ENCODE measurements at places on chromosomes 7 and 10. TPM values are rescaled to one million over a fixed set of nuclear protein-coding genes. Genes with fewer than 3 reads are reported as not detected.

VIPR2 gene
- total RNA-seq: not detected

PIP gene
- total RNA-seq: not detected

SPDYE11 gene
- not detected for total RNA-seq

HMX2 gene
- not detected for total RNA-seq

- H3K36me3 ChIP-seq: no peaks in the 10 kb centered on the region
- H3K27me3 ChIP-seq: no peaks in the 10 kb centered on the region
- peak overlapping the region; percentile 5 for H3K4me3 ChIP-seq
- peak overlapping the region; percentile 97 for H3K27ac ChIP-seq
- peak; percentile 97 for DNase-seq
These were observed 2.2 kb downstream of the MAFK start for GRCh38 chr7:1532456-1533254.

DNA sequence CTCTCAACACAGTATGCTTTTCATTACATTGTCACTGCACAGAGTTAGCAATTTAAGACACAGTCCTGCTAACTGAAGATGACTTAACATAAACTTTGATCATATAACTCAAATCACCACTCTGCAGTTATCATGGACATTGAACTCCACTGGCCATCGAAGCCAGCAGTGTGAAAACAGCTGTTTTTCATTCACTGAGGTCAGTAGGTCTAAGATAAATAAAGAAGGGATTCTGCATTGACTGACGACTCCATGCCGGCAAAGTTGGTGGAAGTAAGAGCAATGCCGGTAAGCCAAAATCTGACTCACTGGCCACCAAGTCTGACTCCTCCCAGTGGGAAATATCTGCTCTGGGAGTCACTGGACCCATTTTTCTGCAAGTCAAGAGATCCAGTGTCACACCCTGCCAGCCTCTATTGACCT, 449.9 kb upstream of the ANKRD30A start:
- no peak overlapping the region for H3K27ac ChIP-seq
- no peak overlapping the region for H3K4me3 ChIP-seq
- H3K27me3 ChIP-seq: no peaks in the 10 kb centered on the region
- H3K36me3 ChIP-seq: no peaks in the 10 kb centered on the region

DNA sequence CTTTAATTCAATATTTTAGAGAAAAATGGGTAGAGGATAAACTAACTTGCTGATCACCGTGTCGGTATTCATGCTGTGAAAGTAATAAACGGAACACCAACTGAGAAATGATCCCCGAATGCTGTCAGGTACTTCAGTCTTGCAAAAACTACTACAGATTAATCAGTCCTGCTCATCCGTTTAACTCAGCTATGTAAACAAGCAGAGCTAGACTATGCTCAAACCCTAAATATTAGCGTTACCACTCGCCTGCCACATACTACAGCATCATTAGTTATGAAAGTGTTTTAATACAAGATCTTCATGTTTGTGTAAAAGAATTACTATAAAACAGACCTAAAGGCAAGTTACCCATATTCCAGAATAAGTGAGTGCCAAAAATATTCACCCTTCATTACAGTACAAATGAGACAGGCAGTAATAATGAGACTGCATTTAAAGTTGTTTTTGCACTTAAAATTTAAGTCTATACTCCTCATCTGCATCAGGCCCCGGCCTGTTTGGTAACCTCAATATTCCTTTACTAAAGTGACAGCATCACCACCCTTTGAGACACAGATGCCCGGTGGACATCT, 952 bp downstream of the DNMBP start:
- no peaks in the 10 kb centered on the region for H3K27me3 ChIP-seq
- H3K27ac ChIP-seq: peak overlapping the region; percentile 83
- no peaks in the 10 kb centered on the region for H3K36me3 ChIP-seq
- H3K4me1 ChIP-seq: peaks cover 42% of the 10 kb centered on the region
- H3K4me3 ChIP-seq: peak overlapping the region; percentile 96

DNA sequence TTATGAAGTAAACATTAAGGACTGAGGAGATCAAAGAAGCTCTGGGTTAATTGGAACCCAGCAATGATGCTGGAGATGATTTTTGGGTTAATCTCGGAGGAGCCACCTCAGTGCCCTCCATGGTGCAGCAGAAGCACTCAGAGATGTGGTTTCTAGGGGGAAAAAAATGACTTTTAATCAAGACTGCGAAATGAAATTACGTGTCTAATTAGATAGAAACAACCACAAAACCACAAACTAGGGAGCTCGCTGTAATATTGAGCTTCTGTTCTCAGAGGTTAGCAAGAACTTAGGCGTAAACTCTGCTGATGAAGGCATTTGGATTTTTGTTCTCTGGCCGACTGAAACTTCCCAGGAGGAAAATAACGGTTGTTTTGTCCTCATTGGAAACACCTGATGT, 319.0 kb downstream of the GRID1 start:
- H3K4me3 ChIP-seq: no peak overlapping the region
- DNase-seq: no peak
- H3K36me3 ChIP-seq: no peaks in the 10 kb centered on the region
- no peaks in the 10 kb centered on the region for H3K27me3 ChIP-seq
- H3K4me1 ChIP-seq: no peaks in the 10 kb centered on the region
- no peak overlapping the region for H3K27ac ChIP-seq

GRCh38 chr7:40299097-40299496, 164.3 kb downstream of the SUGCT start:
- no peaks in the 10 kb centered on the region for H3K36me3 ChIP-seq
- peaks cover 48% of the 10 kb centered on the region for H3K4me1 ChIP-seq
- H3K27ac ChIP-seq: peak overlapping the region; percentile 98

DNA sequence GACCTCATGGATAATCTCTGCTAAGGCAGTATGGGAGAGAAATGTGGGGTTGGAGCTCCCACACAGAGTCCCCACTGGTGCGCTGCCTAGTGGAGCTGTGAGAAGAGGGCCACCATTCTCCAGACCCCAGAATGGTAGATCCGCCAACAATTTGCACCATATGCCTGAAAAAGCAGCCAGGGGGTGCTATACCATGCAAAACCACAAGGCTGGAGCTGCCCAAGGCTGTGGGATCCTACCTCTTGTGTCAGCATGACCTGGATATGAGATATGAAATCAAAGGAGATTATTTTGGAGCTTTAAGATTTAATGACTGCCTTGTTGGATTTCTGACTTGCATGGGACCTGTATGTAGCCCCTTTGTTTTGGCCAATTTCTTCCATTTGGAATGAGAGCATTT, 27.0 kb upstream of the SAMD9L start:
- H3K27me3 ChIP-seq: peaks cover 5% of the 10 kb centered on the region
- no peak overlapping the region for H3K27ac ChIP-seq
- H3K4me3 ChIP-seq: no peak overlapping the region
- H3K4me1 ChIP-seq: no peaks in the 10 kb centered on the region
- H3K36me3 ChIP-seq: no peaks in the 10 kb centered on the region

DNA sequence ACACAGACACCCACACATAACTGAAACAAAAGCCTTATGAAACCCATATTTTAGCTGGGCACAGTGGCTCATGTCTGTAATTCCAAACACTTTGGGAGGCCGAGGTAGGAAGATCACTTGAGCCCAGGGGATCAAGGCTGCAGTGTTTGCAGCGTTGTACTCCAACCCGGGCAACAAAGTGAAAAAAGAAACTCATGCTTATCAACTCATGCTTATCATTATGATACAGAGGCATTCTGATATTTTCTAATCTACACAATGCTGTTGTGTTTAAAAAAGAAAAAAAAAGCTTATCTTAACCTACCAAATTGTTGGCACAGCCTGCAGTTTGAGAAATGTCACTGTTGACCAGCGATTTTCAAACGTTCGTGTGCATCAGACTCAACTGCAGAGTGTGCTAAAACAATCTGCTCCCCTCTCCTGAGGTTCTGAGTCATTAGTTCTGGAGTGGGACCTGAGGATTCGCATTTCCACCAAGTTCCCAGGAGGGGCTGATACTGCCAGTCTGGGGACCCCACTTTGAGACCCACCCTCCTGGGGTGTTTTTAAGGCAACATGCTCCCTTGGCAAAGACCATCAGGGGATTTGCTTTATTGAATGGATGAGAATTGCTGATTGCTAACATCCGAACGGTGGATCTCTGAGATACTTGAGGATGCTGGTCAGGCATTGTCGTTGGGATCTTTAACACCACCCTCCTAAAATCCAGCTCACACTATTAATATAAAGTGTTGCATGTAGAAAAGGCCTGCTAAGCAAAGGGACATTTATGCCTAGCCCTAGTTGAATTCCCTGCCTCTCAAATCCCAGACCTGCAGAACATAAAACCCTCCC, 16.2 kb downstream of the CHST3 start:
- peak; percentile 88 for DNase-seq
- no peaks in the 10 kb centered on the region for H3K36me3 ChIP-seq
- peaks cover 62% of the 10 kb centered on the region for H3K4me1 ChIP-seq

GRCh38 chr7:142438923-142439515, 181.2 kb upstream of the PRSS58 start:
- no peaks in the 10 kb centered on the region for H3K27me3 ChIP-seq
- H3K36me3 ChIP-seq: no peaks in the 10 kb centered on the region
- H3K4me3 ChIP-seq: no peak overlapping the region
- no peak overlapping the region for H3K27ac ChIP-seq
- DNase-seq: no peak
